NCI-H1436 (cell line): ENCODE measurements at places on chromosomes 1 and 21.

- DNase-seq = no peak
Observed at GRCh38 chr1:204921855-204922516, 51.3 kb downstream of the NFASC start.

GRCh38 chr21:30964283-30964682 is 74.0 kb downstream of the KRTAP19-8 start:
- DNase-seq = no peak

- no peak for DNase-seq
Observed at GRCh38 chr1:182685215-182685614, 828 bp upstream of the RGS8 start.

GRCh38 chr1:3003039-3003940 is 18.0 kb upstream of the ACTRT2 start:
- DNase-seq = no peak

- DNase-seq = no peak
Observed at GRCh38 chr1:110214454-110215404, 4.6 kb downstream of the KCNC4 start.

DNA sequence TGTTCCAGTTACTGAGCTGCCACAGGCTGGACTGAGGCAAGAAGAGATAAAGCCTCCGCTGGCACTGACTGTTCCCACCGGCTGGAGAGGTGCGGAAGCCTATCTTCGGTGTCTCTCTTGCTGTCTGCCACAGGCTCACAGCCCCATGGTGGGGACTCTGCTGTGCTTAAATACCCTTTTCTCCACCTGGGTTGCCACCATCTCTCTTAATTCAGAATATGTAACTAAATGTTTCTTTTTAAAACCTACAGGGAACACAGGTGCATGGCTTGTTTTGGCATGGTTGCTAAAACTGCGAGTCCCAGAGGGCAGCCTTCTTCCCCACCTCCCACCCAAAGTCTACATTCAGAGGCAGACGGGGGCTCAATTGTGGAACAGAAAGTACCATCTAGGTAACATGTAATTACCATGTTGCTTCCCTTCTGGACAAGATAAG is 8.1 kb upstream of the LBR start:
- DNase-seq = no peak

DNA sequence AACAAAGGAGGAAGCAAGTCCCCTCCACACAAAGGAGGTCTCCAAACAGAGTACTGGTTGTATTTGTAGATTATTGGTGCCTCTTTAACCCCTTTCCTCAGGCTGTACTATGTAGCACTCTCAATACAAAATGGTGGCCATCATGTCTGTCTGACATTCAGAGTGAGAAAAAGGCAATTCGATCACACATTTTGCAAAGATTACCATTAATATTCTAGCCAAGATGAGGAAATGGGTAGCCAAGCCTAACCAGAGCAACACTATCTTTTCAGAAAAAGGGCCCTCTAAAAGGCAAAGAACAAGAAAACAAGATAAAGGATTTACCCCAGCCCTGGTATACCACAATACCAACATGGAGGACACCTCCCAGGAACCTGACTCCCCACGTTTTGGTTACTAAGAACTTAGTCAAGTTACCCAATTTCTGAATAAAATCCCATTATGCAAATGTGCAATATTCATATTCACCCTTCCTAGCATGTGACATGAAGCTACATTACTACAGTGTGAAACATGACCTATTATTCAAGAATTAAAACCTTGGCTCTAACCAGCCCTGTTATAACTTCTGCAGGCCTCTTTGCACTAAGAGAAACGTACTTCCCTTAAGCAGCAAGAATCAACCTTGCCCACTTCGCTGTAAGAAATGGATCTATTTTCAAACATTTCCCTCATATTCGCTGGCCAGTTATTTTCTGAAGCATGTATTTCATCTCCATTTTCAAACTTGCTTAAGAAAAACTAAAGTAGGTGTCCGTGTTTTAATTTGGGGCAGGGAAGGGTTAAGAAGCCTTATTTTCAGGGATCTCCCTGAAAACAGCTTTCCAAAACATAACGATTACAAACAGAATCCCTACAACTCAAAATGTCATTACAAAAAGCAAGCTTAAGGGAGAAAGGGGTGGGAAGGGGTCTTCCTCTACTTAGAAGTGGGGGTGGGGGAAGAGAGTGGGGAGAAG is 2.1 kb downstream of the KDM5B start:
- no peak for DNase-seq

DNA sequence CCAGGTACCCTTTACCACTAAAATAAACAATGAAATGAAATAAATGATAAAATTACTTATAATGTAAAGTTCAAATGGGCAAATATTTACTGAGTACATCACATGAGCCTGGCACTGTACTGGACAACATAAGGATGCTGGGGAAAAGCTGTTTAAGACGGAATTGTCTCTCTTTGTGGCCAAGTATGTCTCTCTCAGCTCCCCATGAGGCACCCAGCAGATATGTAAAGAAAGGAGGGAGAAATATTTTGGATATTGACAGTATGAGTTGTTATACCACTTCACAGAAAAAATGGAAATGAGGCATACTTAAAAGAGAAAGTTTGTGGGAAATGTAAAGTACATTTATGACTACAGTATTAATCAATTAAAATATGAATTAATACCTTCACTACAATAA is 1.0 kb upstream of the TNFSF4 start:
- DNase-seq = no peak

DNA sequence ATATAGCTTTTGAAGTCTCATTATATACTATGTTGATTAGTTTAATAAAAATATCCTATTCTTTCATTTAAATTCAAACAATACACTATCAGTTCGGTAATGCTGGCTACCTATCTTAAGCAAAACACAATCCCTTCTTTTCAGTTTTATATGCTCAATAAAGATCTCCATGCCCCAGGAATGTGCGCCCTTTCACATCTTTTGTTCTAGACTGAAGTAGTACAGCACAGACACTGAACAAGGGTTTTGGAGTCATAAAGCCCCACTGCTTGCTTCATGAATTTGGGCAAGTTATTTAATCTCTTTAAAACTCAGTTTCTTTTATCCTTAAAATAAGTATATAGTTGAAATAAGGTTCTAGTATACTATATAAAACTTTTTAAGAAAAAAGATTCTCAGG is 22.4 kb downstream of the SYDE2 start:
- DNase-seq = no peak

GRCh38 chr1:64572222-64572900 is 102.4 kb downstream of the CACHD1 start:
- DNase-seq = no peak
